ENCODE measurements at places on chromosomes 7 and 10.

- no peak for DNase-seq
These were observed 87.3 kb upstream of the KAT6B start for GRCh38 chr10:74738985-74739567.

- no peak for DNase-seq
These were observed 90.3 kb downstream of the FAM13C start for GRCh38 chr10:59272061-59272460.

DNA sequence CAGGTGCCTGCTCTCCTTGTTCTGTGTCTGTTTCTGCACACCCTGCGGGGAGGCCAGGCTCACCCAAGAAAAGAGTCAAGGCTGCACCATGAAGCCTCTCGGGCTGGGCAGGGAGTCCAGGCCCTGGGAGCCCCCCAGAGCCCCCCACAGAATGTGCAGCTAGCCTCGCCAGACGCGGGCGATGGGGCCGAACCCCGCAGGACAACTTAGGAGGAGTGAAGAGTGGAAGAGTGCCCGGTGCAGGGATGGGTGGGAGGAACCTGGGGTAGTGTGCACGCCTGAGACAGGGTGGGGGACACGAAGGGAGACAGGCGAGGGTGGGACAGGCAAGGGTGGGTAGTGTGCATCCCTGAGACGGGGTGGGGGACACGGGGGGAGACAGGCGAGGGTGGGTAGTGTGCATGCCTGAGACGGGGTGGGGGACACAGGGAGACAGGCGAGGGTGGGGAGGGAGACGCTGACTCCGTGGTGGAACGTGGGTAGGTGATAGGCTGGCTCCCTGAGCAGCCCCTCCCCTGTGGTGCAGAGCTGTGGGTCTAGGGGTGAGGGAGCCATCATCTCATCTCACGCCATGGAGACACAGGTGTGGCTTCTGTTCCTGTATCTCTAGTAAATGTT, 615.4 kb downstream of the DNAJB6 start:
- DNase-seq: no peak

DNA sequence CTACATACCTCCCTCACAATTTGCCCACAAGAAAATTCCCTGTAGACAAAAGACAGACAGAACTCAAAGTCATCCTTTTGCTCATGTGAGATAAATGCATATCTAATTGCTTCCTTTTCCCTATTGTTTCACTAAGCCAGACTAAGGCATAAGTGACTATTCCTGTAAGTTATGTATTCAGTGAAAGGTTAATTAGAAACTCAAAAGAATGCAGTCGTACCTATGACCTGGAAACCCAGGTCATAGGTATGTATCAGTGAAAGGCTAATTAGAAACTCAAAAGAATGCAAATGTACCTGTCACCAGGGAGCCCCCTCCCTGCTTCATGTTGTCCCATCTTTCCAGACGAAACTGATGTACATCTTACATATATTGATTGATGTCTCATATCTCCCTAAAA, 10.3 kb upstream of the GARS1 start:
- no peak for DNase-seq

- DNase-seq: no peak
These were observed 103.8 kb downstream of the ARMH3 start for GRCh38 chr10:101952191-101952590.

DNA sequence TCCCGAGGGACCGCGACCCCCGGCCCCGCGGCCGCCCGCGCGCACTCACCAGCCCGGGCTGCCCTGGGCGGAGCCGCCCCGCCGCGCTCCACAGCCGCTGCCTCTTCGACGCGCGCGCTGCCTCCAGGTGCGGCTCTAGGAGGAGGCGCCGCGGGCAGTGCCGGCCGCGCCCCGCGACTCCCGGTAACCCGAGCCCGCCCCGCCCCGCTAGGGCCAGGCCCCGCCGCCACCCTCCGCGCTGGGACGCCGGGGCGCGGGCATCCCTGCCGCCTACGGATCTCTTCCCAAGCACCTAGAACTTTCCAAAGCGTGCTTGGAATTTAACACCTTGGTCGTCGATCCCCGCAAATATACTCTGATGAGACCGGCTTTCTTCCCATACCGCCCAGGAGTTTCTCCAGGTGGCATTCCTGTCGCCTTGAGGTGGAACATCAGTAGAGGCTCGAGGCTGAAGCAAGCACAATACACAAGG, at the start of gene SLC26A5:
SLC26A5 (minus strand) TSS at position 159 of the 472 bp plus-strand sequence. CDS start 24,693 bp downstream, outside the sequence.
- no peak for DNase-seq
